ENCODE measurements at places on chromosomes 5 and 9. TPM values are rescaled to one million over a fixed set of nuclear protein-coding genes. Genes with fewer than 3 reads are reported as not detected.

The C5orf52 gene
- not detected for total RNA-seq

DNA sequence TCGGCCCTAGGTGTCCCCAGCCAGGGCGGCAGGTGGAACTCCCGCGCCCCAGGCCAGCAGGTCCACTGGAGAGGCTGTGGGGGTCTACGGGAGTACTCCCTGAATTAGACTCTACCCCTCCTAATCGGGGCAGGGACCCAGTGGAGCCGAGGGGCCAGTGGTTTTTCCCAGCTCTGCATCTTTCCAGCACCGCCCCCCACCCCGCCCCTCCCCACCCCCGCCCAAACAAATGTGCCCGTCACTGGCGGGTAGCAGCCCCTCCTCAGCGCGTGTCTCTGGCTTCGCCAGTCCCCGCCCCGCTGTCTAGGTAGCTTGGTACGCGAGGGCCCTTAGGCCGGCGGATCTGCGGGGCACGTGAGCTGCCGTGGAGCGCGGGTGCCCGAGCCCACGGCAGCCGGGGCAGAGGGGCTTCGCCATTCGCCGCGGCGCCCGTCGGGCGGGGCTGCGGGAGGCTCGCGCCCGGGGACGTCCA lies 7.0 kb downstream of the UNC5A start:
- no peak overlapping the region for H3K27ac ChIP-seq
- H3K4me3 ChIP-seq: peak overlapping the region; percentile 36
- H3K27me3 ChIP-seq: no peaks in the 10 kb centered on the region
- H3K4me1 ChIP-seq: no peaks in the 10 kb centered on the region
- DNase-seq: no peak

- no peaks in the 10 kb centered on the region for H3K4me1 ChIP-seq
- no peak overlapping the region for H3K27ac ChIP-seq
These were observed 30.5 kb downstream of the MRPL36 start for GRCh38 chr5:1769017-1769640.

- no peak overlapping the region for H3K27ac ChIP-seq
- no peaks in the 10 kb centered on the region for H3K27me3 ChIP-seq
- no peak overlapping the region for H3K4me3 ChIP-seq
- DNase-seq: no peak
These were observed 6.5 kb upstream of the TMEM210 start for GRCh38 chr9:137178201-137178938.

DNA sequence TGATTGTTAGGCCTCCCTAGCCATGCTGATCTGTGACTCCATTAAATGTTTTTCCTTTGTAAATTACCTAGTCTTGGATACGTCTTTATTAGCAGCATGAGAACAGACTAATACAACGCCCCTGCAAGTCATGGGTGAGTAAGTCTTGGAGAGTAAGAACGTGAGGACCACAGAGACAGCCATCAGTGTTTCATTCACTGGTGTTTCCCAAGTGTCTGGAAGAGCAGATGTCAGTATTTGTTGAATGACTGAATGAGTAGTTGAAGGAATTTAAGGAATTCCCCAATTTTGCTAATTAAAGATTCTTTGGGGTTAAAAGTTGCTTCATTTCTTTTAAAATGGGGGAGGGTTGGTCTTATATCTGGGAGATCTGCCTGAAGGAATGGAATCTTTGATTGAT lies 178.8 kb downstream of the TRIO start:
- H3K27me3 ChIP-seq: no peaks in the 10 kb centered on the region
- H3K4me3 ChIP-seq: no peak overlapping the region
- H3K27ac ChIP-seq: no peak overlapping the region

The GABRG2 gene
- total RNA-seq: 0.35 TPM

DNA sequence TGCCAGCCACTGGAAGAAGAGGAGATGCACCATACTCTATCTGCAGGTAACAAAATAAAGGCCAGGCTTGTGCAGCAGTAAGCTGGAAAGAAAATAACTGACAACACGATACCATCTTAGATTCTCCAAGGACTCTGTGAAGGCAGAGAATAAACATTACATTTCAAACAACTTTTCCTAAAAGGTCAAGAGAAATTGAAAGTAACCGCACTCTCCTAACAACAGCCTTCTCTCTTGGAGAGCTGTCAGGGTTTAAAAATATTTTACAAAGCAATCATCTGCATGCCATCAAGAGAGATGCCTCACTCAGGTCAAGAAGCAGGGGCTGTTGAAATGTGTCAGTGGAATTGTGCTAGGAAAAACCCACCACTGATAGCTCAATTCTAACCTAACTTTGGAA lies 13.5 kb upstream of the TTLL11 start:
- no peak overlapping the region for H3K27ac ChIP-seq
- no peaks in the 10 kb centered on the region for H3K36me3 ChIP-seq
- H3K4me3 ChIP-seq: no peak overlapping the region
- no peaks in the 10 kb centered on the region for H3K27me3 ChIP-seq
- no peaks in the 10 kb centered on the region for H3K4me1 ChIP-seq

DNA sequence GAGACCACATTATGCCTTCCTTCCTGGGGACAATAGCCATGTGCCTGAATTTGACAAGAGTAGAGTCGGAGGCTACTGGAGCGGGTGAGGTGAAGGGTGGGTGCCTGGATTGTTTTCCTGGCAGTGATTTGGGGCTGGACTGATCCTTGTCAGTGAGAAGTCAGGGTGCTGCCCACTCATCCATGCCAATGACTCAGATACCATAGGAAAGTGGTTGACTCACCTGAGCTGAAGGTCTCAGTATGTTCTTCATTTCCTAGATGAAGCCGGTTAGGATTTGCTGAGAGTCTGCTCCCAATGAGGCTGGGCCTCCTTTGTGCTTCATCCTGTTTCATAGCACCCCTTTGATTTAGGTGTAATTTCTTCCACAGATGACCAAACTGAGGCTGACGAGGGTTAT lies 366.0 kb downstream of the KDM4C start:
- no peak for DNase-seq
- no peak overlapping the region for H3K27ac ChIP-seq
- no peak overlapping the region for H3K4me3 ChIP-seq

GRCh38 chr5:179378116-179378440 lies 32.8 kb upstream of the ADAMTS2 start:
- H3K27me3 ChIP-seq: no peaks in the 10 kb centered on the region
- no peaks in the 10 kb centered on the region for H3K36me3 ChIP-seq
- no peak overlapping the region for H3K27ac ChIP-seq
- no peak overlapping the region for H3K4me3 ChIP-seq

GRCh38 chr5:131460867-131461572 lies 174.0 kb downstream of the RAPGEF6 start:
- H3K4me3 ChIP-seq: no peak overlapping the region
- H3K27me3 ChIP-seq: no peaks in the 10 kb centered on the region
- no peak overlapping the region for H3K27ac ChIP-seq
- no peaks in the 10 kb centered on the region for H3K4me1 ChIP-seq
- H3K36me3 ChIP-seq: no peaks in the 10 kb centered on the region

DNA sequence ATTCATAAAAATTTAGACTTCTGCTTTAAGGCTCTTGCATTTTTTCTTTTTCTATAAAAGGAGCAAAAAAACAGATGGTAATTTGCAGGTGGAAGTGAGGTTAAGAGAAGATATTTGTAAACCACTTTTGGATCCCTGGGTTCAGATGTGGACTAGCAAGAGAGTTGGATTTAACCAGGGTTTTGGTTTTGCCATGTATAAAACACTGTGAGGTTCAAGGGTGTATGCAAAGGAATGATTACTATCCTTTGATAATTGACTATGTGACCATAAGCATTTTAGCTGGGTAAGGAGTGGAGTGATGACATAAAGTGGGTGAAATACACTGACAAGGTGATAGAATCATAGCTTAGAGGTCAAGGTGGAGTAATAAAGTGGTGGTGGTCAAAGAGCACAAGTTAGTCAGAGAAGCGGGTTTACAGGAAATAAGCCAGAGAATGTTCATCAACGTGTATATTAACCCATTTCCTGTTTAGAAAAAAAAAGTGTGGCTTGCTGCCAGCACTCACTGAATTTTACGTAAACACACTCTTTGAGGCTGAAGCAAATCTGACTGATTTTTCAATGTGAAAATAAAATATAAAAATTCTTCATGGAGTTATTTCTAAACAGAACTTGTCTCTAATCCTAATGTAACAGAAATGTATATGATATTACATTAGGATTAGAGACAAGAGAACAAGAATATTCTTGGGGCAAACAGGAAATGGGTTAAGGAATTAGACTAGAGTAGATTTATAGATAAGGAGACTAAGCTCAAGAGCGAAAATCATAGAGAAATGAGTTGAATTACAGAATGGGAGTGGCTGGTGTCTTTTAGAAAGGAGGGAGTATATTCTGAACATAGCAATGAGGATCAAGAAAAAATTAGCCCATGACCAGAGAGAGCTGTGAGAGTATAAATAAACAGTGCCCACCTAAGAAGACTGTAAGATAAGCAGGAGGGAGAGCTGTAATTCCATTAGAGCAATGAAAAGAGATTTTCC lies 74.5 kb downstream of the CDKN2A start:
- H3K27me3 ChIP-seq: no peaks in the 10 kb centered on the region
- H3K4me3 ChIP-seq: no peak overlapping the region
- H3K27ac ChIP-seq: no peak overlapping the region

DNA sequence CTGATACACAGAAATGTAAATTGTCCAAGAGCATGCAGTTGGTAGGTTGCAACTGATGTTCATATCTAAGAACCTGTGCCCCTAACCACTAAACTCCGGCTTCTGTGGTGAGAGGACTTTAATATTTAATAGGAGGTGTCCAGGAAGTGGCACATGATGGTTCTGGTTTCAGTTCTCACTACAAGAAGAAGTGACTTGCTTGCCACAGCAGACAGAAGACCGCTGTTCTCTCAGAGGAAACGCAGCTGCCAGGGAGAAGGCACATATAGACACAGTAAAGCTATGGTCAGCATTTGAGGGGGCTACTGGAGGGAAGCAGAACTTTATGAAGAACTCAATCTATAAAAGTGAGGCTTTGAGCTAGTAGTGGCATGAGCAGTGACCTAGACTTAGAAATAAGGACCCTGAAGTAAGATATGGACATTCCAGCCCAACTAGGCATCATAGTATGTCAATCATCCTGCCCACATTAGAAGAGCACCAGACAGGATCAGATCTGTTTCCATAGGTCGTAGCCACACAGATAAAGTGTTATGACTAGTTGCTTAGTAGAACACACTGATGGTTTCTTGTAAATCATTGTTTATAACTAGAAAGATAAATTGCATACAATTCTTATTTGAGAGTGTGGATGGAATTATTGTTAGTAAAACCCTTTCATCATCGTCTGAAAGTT lies 36.4 kb upstream of the DAB2 start:
- no peaks in the 10 kb centered on the region for H3K4me1 ChIP-seq
- H3K36me3 ChIP-seq: no peaks in the 10 kb centered on the region
- H3K27ac ChIP-seq: no peak overlapping the region
- no peak overlapping the region for H3K4me3 ChIP-seq

Measured in pancreas (tissue), 10 donors.